A549 (cell line): ENCODE measurements at places on chromosomes 2 and 18. TPM values are rescaled to one million over a fixed set of nuclear protein-coding genes. Genes with fewer than 3 reads are reported as not detected.
A peak's percentile ranks its signal among the peaks of the same experiment; 100 is the strongest.

Gene CDH19
- polyA plus RNA-seq: 0.97 to 1.7 TPM (median 1.5 TPM) in 3 replicates

Gene ALK
- polyA plus RNA-seq: not detected in 3 replicates

Gene COPS8
- 76.1 to 88.9 TPM (median 85.7 TPM) in 3 replicates for polyA plus RNA-seq

Gene SRD5A2
- 0.01 to 0.03 TPM in 2 of 3 replicates, not detected in the other for polyA plus RNA-seq

Gene RESP18
- polyA plus RNA-seq: not detected in 3 replicates

Gene HOXD12
- not detected in 3 replicates for polyA plus RNA-seq

Gene CXCR2
- polyA plus RNA-seq: not detected in 3 replicates

Gene AMER3
- not detected in 3 replicates for polyA plus RNA-seq

Gene CFAP53
- 0.45 to 0.55 TPM (median 0.54 TPM) in 3 replicates for polyA plus RNA-seq

Gene ACTG2
- 0.26 to 0.51 TPM (median 0.33 TPM) in 3 replicates for polyA plus RNA-seq

Gene SOWAHC
- 11.7 to 14.2 TPM (median 13.4 TPM) in 3 replicates for polyA plus RNA-seq

Gene SLC23A3
- 0.80 to 0.90 TPM (median 0.83 TPM) in 3 replicates for polyA plus RNA-seq

Gene INHBB
- 7.2 to 9.3 TPM (median 9.2 TPM) in 3 replicates for polyA plus RNA-seq

Gene FSIP2
- 0.07 TPM in 1 of 3 replicates, not detected in the others for polyA plus RNA-seq

DNA sequence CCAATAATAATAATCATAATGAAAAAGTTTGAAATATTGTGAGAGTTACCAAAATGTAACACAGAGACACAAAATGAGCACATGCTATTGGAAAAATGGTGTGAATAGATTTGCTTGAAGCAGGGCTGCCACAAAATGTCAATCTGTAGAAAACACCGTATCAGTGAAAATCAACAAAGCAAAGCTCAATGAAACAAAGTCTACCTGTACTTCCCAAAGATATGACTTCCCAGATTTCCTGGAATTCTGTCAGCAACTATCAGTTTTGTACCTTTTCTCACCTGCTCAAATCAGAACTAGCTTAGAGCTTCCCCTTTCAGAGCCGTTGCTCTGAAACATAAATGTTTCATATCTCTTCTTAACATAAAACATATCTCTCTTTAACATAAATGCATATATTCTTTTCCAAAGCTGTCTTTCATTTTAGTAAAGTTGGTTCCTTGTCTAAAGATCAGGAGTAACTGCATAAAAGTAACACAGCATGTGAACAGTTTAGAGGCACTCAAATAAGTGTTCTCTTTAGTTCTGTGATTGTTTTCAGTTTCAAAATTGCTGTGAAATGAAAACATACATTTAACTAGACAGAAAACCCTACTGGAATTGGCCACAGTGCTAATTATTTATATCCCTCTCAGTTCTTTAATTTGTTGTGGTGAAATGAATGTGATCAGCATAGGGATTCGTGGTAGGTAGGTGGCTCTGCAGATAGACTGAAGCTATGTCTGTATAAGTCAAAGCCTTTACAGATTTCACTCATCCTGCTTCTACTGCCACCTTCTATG lies 262.5 kb downstream of the KCNJ3 start:
- DNase-seq: no peak

- DNase-seq: no peak
Measured at GRCh38 chr18:23784832-23785245, 95.6 kb downstream of the LAMA3 start.

DNA sequence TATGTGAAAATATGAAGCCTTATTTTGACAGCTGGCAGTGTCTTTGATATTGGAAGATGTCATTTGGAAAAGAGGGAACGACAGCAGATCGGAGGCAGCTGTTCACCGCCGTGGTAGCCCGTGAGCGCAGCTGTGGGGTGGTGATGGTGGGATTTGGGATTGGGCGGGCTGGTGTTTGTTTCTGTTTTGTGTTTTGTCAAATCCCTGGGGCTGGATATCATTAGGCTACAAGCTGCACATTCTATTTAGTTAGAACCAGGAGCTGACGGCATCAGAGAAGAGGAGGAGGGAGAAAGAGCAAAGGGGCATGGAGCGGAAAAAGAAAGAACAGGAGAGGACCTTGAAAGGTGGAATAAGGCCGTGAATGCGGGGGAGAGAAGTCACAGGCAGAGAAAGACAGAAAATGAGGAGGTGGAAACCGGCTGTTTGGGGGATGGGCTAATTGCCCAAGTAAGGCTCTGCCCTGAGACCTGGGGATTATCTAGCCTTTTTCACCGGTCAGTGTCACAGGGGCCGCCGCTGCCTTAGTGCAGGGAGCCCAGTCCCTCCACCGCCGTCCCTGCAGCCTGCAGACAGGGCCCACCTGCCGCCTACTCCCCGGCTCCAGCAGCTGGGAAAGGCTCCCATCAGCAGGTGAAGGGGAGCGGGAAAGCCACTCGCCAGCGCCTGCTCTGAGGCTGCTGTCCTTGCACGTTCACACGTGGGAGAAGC lies 88.0 kb downstream of the ZCCHC2 start:
- DNase-seq: no peak

- DNase-seq: no peak
Measured at GRCh38 chr18:27073404-27073830, 111.7 kb downstream of the CHST9 start.

- DNase-seq: no peak
Measured at GRCh38 chr2:79129804-79130203, 9.5 kb downstream of the REG1A start.

DNA sequence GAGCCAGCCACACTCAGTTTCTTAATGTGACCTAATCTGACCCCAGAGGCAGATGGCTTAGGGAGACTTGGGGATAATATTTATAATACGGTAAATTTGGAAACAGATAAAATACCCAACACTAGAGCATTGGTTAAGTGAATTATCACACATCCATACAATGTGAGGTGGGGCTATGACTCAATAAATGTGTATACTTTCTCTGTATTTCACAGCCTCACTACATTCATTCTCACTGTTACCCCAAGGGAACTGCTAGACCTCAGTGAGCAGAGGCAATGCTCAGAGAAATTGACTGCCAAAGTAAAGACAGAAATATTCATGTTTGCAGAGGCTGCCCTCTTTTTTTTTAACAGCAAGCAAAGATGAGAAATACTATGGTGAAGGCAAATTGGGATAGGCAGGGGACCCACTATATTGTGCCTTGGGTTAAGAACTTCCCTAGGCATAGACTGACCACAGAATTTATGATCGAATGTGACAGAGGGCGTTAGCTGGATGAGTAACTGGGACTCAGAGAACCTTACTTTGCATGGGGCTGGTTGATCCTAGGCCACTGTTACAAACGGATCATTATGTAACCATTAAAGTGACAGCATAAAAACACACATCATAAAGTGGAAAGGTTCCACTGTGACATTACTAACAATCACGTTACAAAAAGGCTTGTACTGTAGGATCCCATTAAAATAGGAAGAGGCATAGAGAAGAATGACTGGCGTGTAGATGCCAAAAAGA lies 246.0 kb upstream of the LYPD1 start:
- DNase-seq: no peak

DNA sequence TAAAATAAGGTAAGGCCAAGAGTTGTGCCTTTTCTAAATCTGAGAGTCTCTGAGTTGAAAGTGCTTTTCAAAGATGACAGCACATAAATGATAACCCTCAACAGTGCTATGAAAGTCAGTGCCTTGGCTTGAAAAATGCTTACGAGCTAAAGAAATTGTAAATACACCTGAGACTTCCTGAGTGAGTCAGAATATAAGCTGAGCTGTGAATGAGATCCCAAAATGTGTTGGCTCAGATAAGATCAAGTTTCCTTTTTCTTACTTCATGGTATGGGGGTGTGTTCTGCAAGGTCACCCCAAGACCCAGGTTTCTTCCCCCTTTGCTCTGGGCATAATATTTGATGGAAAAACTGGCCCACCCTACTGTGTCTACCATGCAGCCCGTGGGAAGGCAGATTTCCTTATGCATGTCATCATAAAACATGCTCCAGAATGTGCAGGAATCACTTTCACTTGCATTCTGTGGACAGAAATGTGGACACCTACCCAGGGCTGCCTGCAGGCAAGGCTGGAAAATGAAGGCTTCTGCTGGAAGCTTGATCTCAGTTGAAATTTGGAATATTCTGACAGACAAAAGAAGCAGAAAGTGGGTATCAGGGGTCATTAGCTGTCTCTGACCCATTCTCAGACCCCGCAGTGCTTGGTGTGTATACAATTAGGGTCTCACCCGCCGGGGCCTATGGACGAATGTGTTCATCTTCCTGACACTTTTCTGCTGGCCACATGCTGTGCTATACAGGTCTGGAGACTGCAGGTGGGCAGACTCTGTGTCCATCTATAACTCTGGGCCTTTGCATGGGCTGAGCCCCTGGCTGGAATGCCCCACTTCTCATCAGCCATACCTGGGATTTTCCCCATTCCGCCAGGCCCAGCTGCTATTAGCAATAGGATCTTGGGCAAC lies 212.6 kb downstream of the SH3RF3 start:
- DNase-seq: no peak

DNA sequence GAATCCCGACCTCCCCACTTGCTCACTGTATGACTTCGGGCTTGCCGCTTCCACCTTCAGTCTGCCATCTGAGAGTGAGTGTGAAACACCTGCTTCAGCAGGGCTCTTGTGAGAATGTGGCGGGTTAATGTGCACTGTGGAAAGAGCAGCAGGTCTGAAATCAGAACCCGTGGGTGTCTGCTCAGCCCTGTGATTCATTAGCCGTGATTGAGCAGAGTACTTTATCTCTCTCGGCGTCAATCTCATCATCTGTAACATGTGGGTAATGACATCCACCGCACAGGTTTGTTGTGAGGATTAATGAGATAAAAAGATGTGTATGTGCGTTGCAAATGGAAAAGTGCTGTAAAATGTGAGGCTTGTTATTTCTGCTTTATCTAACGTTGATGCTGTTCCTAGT lies 128.6 kb downstream of the LRATD1 start:
- no peak for DNase-seq

- DNase-seq: peak; percentile 65
Measured at GRCh38 chr2:72917138-72917876, at the start of gene EMX1. Gene EMX1, plus strand, starts transcription at chr2:72917519. Its CDS starts 334 bp downstream, at chr2:72917853.

- no peak for DNase-seq
Measured at GRCh38 chr2:78065366-78065765, 543.2 kb upstream of the LRRTM4 start.

GRCh38 chr18:47901624-47902362 lies 28.7 kb downstream of the SMAD2 start:
- no peak for DNase-seq

GRCh38 chr2:69097891-69098655 lies 85.1 kb downstream of the ANTXR1 start:
- no peak for DNase-seq

DNA sequence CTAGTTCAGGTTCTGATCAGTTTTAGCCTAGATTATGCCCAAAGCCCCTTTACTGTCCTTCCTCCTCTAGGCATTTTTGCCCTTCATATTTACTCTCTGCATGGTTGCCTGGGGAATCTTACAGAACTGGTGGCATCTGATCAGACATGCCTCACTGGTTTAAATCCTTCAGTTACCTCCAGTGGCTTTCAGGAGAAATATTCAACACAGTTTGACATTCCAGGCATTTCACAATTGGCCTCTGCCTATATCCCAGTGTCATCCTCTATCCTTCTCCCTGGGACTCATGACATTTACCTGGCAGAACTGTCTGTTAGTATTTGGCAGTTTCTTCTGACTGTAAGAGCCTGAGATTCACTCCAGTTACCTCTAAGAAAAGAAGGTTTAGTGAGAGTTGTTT lies 152.9 kb upstream of the MEIS1 start:
- DNase-seq: no peak

GRCh38 chr18:47179520-47179919 lies 3.4 kb upstream of the IER3IP1 start:
- DNase-seq: no peak

- DNase-seq: no peak
Measured at GRCh38 chr18:8741532-8741931, 36.2 kb downstream of the MTCL1 start.

GRCh38 chr2:226020956-226021355 lies 621.4 kb downstream of the NYAP2 start:
- no peak for DNase-seq

GRCh38 chr18:11688972-11689668 lies at the start of gene GNAL:
Gene GNAL, plus strand, starts transcription at chr18:11689264. Its CDS starts 300 bp downstream, at chr18:11689564.
- peak; percentile 54 for DNase-seq
